ENCODE measurements at places on chromosomes 13 and 19. TPM values are rescaled to one million over a fixed set of nuclear protein-coding genes. Genes with fewer than 3 reads are reported as not detected.

GRCh38 chr19:4098493-4098892 lies 25.4 kb downstream of the MAP2K2 start:
- DNase-seq, result no peak

GRCh38 chr13:86559901-86560300 lies 760.7 kb upstream of the SLITRK6 start:
- DNase-seq, result no peak

The INSL3 gene
- not detected for total RNA-seq

GRCh38 chr13:75771818-75772217 lies 135.7 kb downstream of the LMO7 start:
- DNase-seq, result peak; percentile 18

GRCh38 chr19:12995596-12996405 lies 526 bp downstream of the NFIX start:
- no peak for DNase-seq

DNA sequence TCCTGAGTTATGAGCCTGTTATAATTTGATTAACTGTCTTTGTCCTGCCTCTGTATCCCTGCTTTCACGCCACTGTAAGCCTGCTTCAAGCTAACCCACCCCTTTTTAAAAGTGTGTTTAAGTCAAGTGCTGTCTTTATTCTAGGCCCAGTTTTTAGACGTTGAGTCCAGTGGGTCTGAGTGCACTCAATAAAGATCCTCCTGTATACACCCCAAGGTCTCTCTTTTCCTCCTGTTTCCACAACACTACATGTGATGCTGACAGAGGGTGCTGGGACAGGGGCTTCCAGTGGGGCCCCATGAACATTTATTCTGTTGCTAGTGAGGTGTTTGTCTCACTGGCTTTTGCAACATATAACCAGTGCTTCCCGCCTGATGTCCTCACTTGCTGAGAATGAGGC lies 6.7 kb upstream of the F2RL3 start:
- peak; percentile 33 for DNase-seq

DNA sequence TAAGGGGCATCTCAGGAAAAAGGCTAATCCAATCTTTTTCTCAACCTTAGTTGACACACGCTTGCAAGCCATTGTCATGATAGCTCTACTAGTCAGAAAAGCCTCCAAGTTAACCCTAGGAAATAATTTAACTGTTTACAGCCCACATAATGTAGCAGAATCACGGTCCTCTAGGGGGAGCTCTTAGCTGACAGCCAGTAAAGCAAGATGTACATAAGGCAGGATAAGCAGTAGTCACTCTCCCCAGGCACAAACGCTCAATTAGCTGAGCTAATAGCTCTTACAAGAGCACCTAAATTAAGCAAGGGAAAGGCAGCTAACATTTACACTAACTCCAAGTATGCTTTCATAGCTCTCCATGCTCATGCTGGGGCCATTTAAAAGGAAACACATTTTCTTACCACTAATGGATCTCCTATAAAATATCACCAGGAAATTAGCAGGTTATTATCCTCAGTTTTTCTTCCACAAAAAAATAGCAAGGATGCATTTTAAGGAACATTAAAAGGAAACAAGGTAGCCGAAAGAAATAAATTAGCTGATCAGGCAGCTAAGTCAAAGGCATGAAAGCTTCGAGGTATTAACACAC lies 33.7 kb upstream of the ZSCAN5A start:
- DNase-seq, result no peak

DNA sequence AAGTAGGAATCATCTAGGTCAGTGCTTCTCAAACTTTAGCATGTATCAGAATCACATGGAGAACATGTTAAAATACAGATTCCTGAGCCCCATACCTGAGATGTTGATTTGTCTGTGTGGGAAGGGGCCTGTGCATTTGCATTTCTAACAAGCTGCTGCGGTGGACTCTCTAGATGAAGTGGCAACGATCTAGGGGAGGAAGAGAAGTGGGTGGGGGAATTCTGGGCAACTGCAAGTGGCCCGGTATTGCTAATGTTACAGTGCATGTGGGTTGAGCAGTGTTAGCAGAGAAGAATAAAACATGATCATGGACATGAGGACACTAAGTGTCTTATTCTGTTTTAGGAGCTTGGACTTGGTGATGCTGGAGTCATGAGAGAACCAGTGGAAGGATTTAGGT lies 329.0 kb downstream of the OLFM4 start:
- DNase-seq, result no peak

The ACP7 gene
- total RNA-seq, result not detected

DNA sequence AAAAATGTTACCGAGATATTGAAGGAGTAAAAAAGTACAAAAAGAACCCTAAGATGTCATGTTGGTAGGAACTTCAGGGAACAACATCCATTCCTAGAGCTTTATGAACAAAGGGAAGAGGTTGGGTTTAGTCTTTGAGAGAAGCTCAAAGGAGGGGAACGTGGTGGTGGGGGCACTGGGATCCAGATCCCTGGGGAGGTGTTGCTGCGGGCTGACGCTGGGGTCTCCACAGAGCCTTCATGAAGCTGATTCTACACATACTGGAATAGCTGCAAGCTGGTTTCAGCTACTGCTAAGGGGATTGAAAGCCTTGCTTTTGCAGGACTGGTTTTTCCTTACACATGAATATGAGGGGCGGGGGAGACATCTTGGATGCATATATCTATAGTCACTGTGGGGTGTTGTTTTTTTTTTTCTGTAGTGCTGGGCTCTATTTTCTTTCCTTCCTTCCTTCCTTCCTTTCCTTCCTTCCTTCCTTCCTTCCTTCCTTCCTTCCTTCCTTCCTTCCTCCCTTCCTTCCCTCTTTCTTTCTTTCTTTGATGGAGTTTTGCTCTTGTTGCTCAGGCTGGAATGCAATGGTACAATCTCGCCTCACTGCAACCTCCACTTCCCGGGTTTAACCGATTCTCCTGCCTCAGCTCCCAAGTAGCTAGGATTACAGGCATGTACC lies 6.5 kb upstream of the MZF1 start:
- no peak for DNase-seq

- peak; percentile 98 for DNase-seq
These were observed at the start of the genes PRPF31 and TFPT for GRCh38 chr19:54115109-54116063. Gene PRPF31 (plus strand): TSS chr19:54115754. CDS start chr19:54118279, 2,525 bp downstream. Gene TFPT (minus strand): TSS chr19:54115657. CDS start chr19:54115269, 388 bp downstream.

The KLK1 gene
- total RNA-seq, result not detected

The KLK7 gene
- total RNA-seq, result not detected

DNA sequence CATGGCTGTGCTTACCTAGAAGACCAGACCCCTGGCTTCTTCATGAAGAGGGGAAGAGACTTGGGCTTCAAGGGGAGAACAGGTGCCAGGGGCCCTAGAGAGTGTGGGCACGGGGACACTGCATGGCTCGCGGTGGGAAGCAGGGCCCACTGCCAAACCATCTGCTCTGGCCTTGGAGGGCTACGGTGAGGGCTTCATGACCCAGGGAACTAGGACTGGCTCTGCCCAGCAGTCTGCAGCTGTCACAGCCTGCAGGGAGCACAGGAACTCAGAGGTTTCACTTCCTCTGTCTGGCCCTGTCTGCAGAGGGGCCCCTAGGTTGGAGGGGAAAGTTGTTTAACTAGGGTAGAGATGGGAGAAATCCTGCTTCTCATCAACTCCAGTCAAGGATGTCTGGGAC lies 4.3 kb downstream of the ERCC1 start:
- DNase-seq, result no peak

GRCh38 chr13:45604892-45605291 lies 10.6 kb downstream of the ERICH6B start:
- DNase-seq, result no peak

The TEKTIP1 gene
- not detected for total RNA-seq

The NDUFA11 gene
- total RNA-seq, result 227 TPM

- no peak for DNase-seq
These were observed 10.8 kb downstream of the GYS1 start for GRCh38 chr19:48982280-48982679.

- DNase-seq, result no peak
These were observed 55.4 kb downstream of the GSX1 start for GRCh38 chr13:27847669-27848068.

The NAPA gene
- total RNA-seq, result 48.5 TPM

GRCh38 chr19:3193256-3194105 lies 7.8 kb downstream of the NCLN start:
- no peak for DNase-seq

DNA sequence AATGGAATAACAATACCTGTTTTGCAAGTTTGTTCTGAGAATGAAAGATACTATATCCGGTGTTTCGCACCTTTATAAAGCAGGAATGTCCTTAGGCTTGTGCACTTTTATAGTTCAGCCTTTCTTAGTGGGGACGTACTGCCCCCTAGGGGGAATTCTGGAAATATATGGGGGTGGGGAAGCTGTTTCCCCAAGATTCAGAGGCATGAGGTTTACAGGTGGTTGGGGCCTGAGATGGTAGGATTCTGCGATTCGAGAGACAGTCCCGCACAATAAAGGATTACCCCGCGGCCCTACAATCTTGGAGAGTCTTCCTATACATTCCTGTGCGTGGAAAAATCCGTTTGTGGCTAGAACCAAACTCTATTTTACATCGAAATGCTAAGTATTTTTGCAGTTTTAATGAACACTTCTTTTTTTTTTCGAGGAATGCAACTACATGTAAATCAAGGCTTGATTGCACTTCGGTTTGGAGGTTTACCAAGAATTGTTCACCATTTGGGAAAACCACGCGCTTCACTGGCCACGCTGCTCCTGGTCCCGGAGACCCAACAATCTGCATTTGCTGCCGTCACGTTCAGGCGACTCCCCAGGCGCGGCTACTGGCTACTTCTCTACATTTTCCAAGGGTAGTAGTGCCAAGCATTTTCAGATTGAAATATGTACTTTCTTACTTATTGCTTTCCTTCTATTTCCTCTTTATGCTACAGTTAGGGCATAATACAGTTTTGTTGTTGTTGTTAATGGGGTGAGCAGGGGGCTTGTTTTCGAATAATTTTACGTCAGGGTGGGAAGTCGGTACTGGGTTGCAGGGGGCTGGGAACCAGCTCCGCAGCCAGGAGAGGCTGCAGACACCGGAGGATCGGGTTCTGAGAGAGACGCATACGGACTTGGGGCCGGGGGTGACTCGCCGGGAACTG lies 830 bp downstream of the NEK5 start:
- DNase-seq, result peak; percentile 62

DNA sequence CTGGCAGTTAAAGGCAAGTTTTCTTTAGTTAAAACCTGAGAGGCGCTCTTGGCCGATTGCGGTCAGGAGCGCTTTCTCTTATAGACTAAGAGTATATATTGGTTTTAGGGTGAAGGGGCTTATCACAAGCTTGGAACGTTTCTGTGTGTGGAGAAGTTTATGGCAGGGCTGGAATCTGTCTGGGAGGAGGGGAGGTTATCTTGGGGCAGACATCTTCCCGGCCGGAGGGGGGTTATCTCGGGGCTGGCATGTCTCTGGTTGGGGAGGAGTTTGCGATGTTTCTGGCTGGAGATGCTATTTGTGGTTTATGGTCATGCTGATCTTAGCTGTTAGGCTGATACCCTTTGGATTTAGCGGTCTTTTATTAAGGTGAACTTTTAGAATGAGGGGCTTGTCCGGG lies 18.3 kb downstream of the KDM4B start:
- no peak for DNase-seq

Measured in Caki2 (cell line).